Substantia nigra (tissue), 51 donors: ENCODE measurements at places on chromosomes 3 and 15.
A peak's percentile ranks its signal among the peaks of the same experiment; 100 is the strongest.

- DNase-seq = no peak
Measured at GRCh38 chr3:88480822-88481221, 331.1 kb downstream of the C3orf38 start.

DNA sequence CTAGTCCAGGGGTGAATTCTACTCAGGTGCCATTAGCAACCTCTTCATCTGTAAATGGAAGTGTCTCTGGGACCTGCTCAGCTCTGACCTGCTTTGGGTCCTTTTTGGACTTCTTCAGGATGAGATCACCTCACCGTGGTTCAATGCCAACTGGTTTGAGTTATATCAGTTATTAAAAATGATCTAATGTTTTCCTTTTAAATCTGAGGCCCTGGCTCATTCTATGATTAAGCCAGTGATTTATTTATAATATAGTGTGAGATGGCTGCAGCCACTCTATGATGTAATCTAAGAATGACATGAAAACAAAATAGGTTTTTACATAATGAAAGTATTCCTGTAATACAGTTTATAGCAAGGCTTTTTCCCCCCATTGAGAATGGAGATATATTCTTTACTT is 79.4 kb downstream of the LPP start:
- DNase-seq = no peak

DNA sequence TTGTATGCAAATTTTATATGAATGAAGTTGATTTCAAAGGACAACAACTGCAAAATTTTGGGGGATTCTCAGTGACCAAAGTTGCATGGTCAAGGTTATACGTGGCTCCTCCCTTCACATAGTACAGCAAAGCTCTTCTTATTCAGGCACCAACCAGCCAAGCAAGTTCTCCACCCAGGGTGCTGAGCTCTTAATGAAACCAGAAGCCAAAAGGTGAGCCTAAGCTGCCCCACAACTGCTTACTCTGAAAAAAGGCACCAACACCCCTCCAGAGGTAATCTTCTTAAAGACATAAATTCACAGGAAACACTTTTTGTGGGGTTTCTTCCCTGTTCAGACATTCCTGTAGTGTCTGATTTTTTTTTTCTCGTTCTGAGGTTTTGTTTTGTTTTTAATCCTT is 106.1 kb upstream of the GMNC start:
- no peak for DNase-seq

GRCh38 chr3:21791356-21791755 is 40.3 kb upstream of the ZNF385D start:
- DNase-seq = no peak

- no peak for DNase-seq
Measured at GRCh38 chr3:15399970-15400369, 27.4 kb downstream of the METTL6 start.

- no peak for DNase-seq
Measured at GRCh38 chr3:5016211-5017161, 37.2 kb downstream of the BHLHE40 start.

DNA sequence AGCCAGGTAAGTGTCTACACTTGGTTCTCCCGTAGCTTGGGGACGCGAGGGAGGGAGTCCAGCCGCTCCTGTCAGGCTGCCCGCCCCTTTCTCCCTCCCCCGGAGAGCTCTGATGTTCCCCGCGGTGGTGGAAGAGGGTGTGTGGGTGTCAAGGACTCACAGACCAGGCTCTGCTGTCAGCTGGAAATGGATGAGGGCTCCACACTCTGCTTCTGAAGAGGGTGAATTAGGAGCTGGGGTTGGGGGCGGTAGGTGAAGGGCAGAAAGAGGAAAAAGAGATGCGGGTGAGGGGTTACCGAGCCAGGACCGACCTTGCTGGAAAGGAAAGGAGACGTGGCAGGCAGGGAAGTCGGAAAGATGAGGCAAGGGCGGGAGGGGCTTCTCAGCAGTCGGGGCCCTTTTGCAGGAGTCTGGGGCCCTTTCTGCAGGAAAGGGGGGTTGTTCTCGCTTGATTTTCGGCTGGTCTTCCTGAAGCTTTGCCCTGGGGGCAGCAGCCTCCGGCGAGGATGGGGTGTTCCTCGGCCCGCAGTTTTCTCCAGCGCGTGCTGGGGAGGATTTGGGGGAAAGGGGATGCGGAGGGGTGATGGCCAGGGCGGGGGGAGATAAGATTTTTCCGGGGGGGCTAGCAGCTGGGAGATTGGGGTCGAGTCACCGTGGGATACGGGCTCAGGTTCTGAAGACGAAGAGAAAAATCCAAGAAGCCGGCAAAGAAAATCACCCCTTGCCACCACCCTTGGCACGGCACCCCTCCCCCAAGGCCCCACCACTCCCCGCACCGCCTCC is 602 bp upstream of the BAHD1 start:
- no peak for DNase-seq

DNA sequence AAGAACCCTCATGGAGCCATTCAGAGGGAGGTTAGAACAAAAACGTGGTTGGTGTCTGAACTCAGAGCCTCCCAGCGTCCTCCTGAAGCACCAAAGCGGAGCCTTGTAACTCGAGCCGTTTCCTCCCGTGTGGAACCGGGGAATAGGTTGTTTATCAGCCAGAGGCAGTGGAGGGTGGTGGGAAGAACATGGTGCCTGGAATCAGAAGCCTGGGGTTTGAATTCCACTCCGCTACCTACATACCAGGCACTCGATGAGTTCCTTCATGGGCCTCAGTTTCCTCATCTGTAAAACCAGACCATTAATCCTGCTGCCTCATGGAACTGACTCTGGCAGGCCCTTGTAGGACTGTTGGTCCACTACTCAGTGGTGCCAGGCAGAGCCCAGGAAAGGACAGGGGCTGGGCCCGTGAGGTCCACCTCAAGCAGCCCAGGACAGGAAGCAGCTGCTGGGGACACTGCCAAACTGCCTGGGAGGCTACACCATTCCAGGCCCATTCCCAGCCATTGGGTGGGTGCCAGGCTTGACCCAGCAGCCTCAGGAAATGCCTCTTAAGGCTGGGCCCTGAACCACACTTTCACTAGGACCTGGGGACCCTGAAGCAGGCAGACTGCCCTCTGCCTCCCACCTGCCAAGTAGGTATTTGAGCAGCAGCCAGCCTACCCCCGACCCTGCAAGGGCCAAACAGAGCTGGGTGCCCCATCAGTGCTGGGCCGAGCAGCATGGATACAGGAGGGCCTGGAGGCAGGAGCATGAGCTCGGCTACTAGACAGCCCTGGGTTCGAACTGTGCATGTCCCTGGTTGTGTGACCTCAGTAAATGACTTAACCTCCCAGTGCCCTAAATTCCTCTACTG is 33.4 kb downstream of the PRKCD start:
- DNase-seq = no peak

DNA sequence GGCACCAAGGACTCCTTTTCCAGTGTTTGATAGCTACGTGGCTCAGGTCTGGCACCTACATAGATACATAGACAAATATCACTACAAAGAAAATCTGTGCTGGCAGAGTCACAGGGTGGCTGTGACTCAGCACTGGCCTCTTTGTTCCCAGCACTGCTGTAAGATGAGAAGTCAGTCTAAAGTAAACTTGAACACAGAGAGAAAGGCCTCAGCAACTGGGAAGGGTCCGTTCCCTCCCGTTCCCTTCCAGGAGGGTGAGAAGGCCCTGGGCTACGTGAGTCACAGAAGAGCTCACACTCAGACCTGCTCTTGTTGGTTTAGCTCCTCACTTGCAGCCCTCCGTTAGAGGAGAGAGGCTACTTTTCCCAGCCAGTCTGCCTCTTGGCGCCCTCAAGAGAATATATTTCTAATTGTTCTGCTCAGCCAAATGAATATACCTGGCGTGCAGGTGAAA is 23.1 kb downstream of the ANXA2 start:
- DNase-seq = peak; percentile 33

DNA sequence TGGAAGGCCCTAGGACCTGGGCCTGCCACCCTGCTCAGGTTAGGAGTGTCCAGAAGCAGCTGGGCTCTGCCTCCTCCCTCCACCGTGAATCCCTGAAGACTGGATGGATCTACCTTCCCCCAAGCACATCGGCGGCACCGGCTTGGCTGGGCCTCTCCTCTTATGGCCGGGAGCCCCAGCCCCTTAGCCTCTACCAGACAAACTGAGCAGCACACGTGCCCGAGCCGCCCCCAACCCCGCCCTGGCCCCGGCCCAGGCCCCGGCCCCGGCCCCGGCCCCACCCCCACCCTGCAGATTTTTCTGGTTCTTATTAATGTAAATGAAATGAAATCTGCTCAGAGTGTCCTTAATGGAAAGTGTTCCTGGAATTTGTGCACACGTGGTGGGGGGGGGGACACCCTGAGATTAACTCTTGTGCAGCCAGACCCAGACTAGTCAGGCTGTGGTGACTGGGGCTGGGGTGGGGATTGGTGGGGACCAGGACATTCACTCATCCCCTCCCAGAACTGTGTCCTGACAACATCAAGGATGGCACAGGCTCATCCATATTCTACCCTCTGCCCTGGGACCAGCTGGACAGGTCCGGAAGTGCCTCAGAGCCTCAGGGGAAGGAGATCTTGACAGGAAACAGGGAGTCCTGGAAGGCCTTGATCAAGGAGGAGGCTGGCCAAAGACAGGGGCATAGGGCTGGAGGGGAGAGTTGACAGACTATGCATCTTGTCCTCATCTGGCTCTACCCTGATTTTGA is 30.9 kb upstream of the SEMA3F start:
- DNase-seq = no peak

GRCh38 chr15:98835876-98836275 is 171.7 kb downstream of the PGPEP1L start:
- DNase-seq = no peak

DNA sequence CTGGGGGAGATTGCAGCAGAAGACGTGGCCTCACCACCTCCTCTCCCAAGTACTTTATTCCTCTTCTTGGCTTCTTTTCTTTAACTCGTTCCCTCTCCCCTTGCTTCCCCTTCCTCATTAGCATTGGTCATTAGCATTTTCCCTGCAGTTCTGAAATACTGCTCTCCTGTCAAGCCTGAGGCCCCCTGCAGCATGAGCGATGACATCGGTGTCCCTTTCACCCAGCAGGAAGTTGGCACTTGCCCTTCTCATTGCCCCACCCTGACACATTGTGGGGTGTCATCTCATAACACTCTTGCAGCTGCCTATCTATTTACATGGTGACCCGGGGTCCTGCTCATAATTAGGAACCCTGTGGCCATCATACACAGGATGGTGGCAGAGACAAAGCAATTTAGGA is 167.1 kb downstream of the ARRDC4 start:
- no peak for DNase-seq

- peak; percentile 8 for DNase-seq
Measured at GRCh38 chr3:193788189-193788991, 195.4 kb downstream of the OPA1 start.

GRCh38 chr15:73082812-73083211 is 30.5 kb downstream of the NEO1 start:
- no peak for DNase-seq

DNA sequence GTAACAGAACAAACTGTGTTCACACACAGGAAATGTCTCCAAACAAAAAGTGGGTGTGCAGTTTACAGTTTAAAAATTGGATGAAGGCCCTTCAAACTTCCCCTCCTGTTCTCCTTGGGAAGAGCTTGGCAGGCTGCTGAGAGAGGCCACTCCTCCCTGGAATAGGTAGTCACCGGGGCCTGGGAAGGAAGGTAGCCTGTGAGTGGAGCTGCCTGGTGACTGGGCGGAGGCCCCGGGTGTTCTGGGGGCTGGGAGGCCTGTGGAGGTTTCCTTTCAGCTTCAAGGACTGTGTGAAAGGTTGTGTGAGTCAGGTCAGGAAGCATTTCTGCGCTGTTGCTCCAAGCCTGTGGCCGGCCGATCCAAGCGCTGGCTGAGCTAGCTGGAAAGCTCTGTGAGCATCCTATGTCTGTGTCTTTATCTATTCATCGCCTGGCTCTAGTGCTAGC is 14.1 kb downstream of the SLCO3A1 start:
- no peak for DNase-seq

GRCh38 chr3:146625186-146625775 is 20.1 kb upstream of the PLSCR5 start:
- DNase-seq = no peak

GRCh38 chr3:105233010-105233409 is 133.7 kb upstream of the ALCAM start:
- no peak for DNase-seq

DNA sequence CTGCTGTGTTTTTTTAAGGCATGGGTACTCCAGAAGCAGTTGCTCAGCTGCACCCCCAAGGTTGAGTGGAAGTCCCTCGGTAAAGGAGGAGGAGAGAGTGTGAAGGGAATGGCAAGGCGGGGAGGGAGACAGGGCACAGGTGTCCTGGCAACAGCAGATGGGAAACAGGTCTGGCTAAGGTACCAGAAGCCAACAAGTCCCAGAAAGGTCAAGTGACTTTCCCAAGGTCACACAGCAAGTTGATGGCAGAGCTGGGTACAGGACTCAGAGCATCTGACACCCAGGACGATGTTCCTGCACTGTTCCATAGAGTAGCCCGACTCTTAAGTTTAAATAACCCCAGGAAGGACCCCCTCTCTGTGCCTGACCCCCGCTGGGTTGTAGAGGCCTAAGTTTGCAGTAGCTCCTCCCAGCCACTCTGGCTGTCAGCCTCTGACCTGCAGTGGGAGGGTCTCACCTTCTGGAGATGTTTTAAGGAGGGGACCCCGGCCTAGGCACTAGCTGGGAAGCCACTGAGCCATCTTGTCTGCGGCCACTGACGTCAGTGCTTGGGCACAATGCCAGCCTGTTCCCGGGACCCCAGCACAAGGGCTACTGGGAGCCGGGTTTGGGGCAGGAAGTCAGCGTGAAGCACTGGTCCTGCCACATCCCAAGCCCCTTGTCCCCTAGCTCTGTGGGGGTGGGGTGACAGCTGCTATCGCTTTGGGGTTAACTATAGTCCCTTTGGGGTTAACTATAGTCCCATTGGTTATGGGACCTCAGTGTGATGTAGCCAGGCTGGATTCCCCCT is 10.5 kb downstream of the CSK start:
- DNase-seq = no peak

- DNase-seq = no peak
Measured at GRCh38 chr3:128382221-128382807, 84.4 kb downstream of the DNAJB8 start.

GRCh38 chr3:119427669-119428068 is 35.7 kb downstream of the TMEM39A start:
- no peak for DNase-seq

DNA sequence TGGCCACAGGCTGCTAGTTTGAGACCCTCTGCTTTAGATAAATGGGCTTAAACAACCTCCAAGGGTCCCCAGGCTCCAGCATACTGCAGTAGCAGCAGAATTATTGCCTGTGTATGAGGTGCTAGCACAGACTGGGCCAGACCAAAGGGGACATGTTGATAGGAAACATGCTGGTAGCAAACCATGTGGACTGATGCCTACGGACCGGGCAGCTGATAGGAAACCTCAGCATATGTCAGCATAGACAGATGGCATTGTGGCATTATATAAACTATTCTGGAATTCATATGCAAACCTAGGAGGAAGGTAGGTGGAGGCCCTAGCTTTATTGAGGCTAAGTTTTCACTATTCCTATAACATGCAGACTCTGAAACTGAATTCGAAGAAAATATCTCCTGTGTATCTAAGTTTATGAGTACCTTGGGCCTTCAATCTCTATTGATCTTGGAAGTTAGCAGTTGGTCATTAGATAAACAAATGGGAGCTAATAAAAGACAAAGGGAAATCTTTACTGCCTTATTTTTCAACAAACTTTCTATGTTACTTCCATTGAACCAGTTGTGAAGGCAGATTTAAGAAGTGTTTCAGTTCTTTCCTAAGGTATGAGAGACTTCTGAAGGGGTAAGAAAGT is 1.7 kb upstream of the HGD start:
- DNase-seq = no peak
